ENCODE measurements at places on chromosomes 2 and 18. TPM values are rescaled to one million over a fixed set of nuclear protein-coding genes. Genes with fewer than 3 reads are reported as not detected.

DNA sequence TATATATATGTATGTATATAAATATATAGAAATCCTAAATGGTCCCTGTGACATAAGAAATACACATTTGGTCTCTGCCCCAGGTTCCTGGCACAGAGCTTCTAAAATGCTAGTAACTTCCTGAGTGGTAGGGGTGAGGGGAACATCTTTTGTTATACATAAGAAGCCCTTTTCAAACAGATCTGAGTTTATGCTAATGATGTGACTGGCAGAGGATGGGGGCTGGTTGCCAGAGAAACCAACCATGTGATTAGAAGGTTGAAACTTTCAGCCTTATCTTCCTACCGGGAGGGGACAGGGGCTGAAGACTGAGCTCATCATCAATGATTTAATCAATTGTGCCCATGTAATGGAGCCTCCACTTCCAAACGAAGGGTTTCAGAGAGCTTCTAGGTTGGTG lies 16.3 kb downstream of the MFSD2B start:
- no peak for DNase-seq

DNA sequence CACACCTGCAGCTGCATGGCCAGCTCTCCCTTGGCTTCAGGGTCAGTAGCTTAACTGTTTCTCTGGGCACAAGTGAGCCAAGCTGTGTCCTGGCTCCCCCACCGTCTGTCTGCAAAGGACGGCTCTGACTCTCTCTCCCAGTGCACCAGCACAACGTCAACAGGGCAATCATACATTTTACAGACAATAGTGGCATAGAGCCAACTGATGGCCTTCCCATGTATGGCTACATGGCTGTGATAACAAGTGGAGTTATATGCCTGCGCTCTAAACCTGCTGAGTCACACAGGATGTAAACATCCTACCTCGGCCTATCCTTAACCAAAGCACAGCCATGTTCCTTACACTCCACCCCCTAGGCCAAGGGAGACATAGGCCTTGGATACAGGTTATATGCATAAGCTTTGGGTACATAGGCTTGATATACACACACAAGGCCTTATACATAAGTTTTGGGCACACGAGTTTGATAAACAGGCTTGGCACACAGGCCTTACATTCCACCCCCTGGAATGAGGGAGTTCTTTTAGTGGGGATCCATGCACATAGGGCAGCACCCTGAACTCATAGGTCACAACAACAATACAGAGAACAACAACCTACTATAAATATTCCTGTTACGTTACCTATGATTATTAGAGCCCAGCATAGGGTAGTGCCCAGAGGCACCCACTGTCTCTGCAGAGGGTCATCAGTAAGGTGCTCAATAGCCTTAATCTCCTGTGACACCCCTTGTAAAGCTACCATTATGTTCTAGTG lies 17.7 kb downstream of the PHOSPHO2 start:
- DNase-seq = no peak

GRCh38 chr2:29528891-29529520 lies 392.4 kb downstream of the ALK start:
- no peak for DNase-seq

DNA sequence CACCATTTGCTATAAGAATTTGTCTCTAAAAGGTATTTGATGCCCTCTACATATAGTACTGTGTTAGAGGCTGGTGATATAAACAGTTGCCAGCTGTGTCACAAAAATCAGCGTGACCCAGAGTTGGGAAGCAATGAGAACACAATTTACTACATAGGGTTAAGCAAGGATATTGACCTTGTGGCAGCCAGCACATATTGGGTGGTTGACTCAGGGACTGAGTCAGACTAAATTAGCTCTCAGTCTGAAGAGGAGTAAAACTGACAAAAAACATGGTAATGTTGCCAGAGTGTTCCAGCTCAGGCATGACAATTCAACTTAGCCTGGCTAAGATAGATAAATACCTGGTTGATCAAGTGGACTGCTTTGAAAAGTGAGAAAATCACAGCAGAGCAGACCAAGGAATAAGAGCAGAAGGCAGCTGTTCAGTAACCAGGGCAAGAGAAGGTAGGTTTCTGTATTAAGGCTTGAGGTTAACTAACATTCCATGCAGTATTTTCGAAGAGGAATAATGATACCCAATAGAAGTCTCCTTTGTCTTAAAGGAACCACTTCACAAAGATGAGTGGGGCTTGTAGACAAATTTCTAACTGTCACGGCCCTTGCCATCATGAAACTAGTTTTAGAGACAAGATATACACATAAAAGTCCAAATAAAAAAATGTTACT lies 108.2 kb upstream of the ERBB4 start:
- peak; percentile 91 for DNase-seq

GRCh38 chr2:195535911-195536522 lies 121.0 kb upstream of the SLC39A10 start:
- no peak for DNase-seq

DNA sequence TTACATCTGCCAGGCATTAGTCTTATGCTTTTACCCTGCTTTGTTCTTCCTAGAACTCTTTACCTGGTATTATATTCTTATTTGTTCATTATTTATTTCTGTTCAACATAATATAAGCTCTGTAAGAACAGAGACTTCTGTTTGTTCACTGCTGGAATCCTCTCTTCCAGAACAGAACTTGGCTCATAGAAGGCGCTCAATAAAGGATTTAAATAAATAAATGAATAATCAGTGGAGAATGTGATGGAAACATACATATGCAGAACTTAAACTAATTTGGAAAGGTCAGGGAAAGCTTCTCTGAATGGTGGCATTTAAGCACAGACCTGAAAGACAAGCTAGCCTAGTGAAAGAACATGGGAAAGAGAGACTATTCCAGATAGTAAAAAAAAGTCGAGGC lies 24.3 kb downstream of the NCKAP1 start:
- DNase-seq = no peak

The MROH2A gene
- total RNA-seq = not detected

The LIMS4 gene
- total RNA-seq = 2.6 TPM

- no peak for DNase-seq
Measured at GRCh38 chr2:62369541-62370202, 136.3 kb downstream of the TMEM17 start.

The NCKAP5 gene
- total RNA-seq = 7.6 TPM

GRCh38 chr2:183759033-183759432 lies 634.8 kb downstream of the NUP35 start:
- DNase-seq = no peak

GRCh38 chr2:206774871-206775270 lies 9.5 kb downstream of the FASTKD2 start:
- DNase-seq = no peak

DNA sequence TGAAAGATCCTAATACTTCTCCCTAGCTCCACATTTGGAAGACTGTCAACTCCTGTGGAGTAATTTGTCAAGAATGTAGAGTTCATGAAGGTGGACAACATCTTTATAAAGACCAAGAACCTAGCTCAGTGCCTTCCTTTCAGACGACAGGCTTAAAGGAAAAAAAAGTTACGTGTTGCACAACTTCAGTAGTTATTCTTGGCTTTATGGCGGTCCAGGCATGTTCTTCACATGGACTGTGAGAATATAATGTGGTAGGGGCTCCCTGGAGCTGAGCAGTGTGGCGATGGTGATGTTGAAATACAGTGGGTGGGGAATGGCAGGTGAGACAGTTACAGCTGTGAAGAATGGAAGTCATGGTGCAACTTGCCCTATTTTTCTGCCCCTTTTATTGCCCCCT lies 3.9 kb downstream of the TAF1B start:
- peak; percentile 17 for DNase-seq

- no peak for DNase-seq
Measured at GRCh38 chr18:46484971-46485370, 172.0 kb downstream of the LOXHD1 start.

The IL18R1 gene
- total RNA-seq = 1.2 TPM

GRCh38 chr2:205689820-205690219 lies 7.5 kb downstream of the NRP2 start:
- DNase-seq = no peak

The RAB17 gene
- 8.9 TPM for total RNA-seq

- DNase-seq = peak; percentile 75
Measured at GRCh38 chr2:216350214-216350791, 22.0 kb downstream of the MARCHF4 start.

The TPO gene
- total RNA-seq = not detected

- DNase-seq = peak; percentile 86
Measured at GRCh38 chr2:203682688-203683130, 23.7 kb upstream of the CD28 start.

All from mammary epithelial cell (primary cell).